ENCODE measurements at places on chromosomes 2 and 18. TPM values are rescaled to one million over a fixed set of nuclear protein-coding genes. Genes with fewer than 3 reads are reported as not detected.

The GORASP2 gene
- total RNA-seq, result 54.0 TPM

GRCh38 chr2:143697744-143698143 lies 568.5 kb downstream of the ARHGAP15 start:
- no peak overlapping the region for H3K4me3 ChIP-seq
- no peaks in the 10 kb centered on the region for H3K27me3 ChIP-seq

DNA sequence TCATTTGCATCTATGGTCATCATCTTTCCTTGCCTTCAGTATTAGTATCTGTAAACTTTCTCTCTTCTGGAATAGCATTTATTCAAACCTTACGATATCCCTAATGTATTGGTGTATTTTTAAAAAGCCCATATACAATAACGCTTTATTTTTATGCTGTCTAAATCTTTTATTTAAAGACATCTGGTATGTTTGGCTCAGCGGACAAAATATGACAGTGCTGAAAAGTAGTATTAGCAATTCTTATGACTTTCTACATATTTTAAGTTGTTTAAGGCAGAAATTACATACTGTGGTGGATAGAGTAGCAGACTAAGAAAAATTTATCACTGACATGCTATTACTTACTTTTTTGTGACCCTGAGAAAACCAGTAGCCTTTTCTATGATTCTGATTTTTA lies 41.8 kb upstream of the SLC4A10 start:
- no peak for DNase-seq
- no peak overlapping the region for H3K27ac ChIP-seq
- no peak overlapping the region for H3K4me3 ChIP-seq

- DNase-seq, result no peak
- H3K4me3 ChIP-seq, result no peak overlapping the region
- H3K27ac ChIP-seq, result no peak overlapping the region
- H3K27me3 ChIP-seq, result no peaks in the 10 kb centered on the region
- no peaks in the 10 kb centered on the region for H3K4me1 ChIP-seq
Measured at GRCh38 chr2:149743842-149744448, 156.4 kb upstream of the MMADHC start.

The CKAP2L gene
- total RNA-seq, result 0.91 TPM

DNA sequence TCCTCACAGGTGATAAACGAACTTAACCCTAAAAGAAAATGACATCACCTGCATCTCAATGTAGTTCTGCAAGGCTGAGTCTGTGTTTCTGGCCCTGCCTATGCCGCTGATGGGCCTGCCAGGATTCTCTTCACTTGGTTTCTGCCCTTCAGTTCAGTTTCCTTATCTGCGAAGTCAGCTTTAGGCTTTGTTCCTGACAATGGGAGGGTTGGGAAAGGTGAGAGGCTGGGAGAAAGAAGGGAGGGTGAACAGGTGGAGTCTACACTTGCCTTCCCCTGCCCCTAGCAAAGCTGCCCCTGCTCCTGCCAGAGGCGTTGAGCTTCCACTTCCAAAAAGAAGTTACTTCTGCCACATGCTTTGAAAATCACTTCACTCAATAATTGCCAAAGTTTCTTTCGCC lies 124.0 kb upstream of the APCDD1 start:
- H3K4me3 ChIP-seq, result no peak overlapping the region
- no peak overlapping the region for H3K27ac ChIP-seq
- H3K27me3 ChIP-seq, result no peaks in the 10 kb centered on the region
- no peak for DNase-seq

- H3K27me3 ChIP-seq, result no peaks in the 10 kb centered on the region
- H3K4me1 ChIP-seq, result peaks cover 15% of the 10 kb centered on the region
- DNase-seq, result no peak
- no peak overlapping the region for H3K27ac ChIP-seq
Measured at GRCh38 chr2:7432436-7432835, 515.2 kb downstream of the RNF144A start.

The CYP26B1 gene
- 1.2 TPM for total RNA-seq

- H3K4me3 ChIP-seq, result peak within 1 kb of the TSS; percentile 82
- peaks cover 19% of the 10 kb centered on the region for H3K4me1 ChIP-seq
- no peaks in the 10 kb centered on the region for H3K27me3 ChIP-seq
- DNase-seq, result peak; percentile 68
Measured at GRCh38 chr18:6414723-6415417, at the start of gene L3MBTL4. Gene L3MBTL4, minus strand, starts transcription at chr18:6414911. Its CDS starts 103,286 bp downstream, at chr18:6311625.

The DOK1 gene
- 14.1 TPM for total RNA-seq

GRCh38 chr2:122261911-122262310 lies 506.5 kb downstream of the TSN start:
- H3K27me3 ChIP-seq, result no peaks in the 10 kb centered on the region
- H3K4me1 ChIP-seq, result no peaks in the 10 kb centered on the region
- no peak overlapping the region for H3K4me3 ChIP-seq
- no peak overlapping the region for H3K27ac ChIP-seq
- H3K36me3 ChIP-seq, result no peaks in the 10 kb centered on the region

- no peak for DNase-seq
- no peak overlapping the region for H3K4me3 ChIP-seq
- no peaks in the 10 kb centered on the region for H3K4me1 ChIP-seq
- H3K36me3 ChIP-seq, result no peaks in the 10 kb centered on the region
- no peak overlapping the region for H3K27ac ChIP-seq
- no peaks in the 10 kb centered on the region for H3K27me3 ChIP-seq
Measured at GRCh38 chr2:48433682-48434081, 96.3 kb upstream of the STON1 start.

DNA sequence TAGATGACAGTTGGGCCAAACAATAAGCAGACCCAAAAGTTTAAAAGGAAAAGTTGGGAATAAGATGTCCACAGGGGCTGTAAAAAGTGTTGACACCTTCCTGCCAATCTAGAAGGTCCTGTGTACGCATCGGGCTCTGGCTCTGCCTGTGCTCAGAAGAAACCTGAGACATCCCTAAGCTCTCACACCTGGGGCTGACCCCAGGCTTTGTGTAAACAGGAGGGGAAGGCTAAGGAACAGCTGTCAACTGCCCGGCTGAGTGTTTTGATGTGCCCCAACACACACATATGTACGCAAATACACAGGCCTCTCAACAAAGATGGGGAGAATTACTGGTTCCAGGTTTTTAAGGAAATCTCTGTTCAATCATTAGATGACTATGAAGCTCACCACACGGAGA lies 59.5 kb downstream of the TMEM131 start:
- H3K4me3 ChIP-seq, result no peak overlapping the region
- H3K27me3 ChIP-seq, result no peaks in the 10 kb centered on the region

DNA sequence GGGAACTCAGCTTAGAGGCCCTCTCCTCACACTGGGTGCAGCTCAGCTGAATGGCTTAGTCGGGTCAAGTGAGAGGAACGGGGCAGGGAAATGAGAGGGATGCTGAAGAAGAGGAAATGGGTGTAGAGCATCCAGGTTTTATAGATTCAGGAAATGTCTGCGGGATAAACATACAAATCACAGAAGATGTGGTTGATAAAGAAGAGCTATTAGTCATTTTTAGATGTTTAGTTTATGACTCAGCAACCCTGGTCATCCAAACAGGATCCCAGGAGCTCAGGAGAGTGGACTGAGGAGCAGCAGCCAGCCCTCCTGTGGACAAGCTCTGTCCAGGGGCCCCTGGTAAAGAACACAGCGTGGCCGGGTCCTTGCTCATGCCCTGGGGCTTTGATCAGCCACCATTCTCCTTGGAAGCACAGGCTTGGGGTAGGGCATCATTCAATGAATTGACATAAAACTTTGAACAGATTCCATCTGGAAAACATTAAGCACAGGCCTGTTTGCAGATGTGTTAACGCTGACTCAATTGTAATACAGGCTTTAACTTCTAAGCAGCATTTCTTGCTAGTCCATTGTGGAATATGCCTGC lies 83.0 kb downstream of the NPAS2 start:
- no peak overlapping the region for H3K27ac ChIP-seq
- peaks cover 26% of the 10 kb centered on the region for H3K4me1 ChIP-seq

The IL37 gene
- not detected for total RNA-seq

The FBXO36 gene
- 2.5 TPM for total RNA-seq

The OBSL1 gene
- 117 TPM for total RNA-seq

DNA sequence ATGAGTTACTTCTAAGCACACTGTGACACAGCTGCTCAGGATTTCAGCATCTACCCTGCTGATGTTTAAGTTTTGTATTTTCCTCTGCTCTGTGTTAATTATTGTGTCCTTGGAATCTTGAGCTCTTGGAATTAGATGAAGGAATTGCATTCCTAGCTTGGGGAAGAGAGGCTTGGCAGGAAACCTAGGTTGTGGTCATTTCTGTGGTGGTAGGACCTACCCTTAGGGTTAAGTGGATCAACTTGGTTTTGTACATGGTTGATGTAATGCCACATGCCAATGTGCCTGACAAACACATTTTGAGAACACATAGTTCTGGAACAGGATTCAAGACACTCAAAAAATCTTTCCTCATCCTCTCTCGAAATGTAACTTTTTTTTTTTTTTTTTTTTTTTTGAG lies 264.5 kb upstream of the MEX3C start:
- no peak overlapping the region for H3K27ac ChIP-seq
- DNase-seq, result no peak
- no peaks in the 10 kb centered on the region for H3K27me3 ChIP-seq
- no peak overlapping the region for H3K4me3 ChIP-seq

The TMEFF2 gene
- 0.58 TPM for total RNA-seq

DNA sequence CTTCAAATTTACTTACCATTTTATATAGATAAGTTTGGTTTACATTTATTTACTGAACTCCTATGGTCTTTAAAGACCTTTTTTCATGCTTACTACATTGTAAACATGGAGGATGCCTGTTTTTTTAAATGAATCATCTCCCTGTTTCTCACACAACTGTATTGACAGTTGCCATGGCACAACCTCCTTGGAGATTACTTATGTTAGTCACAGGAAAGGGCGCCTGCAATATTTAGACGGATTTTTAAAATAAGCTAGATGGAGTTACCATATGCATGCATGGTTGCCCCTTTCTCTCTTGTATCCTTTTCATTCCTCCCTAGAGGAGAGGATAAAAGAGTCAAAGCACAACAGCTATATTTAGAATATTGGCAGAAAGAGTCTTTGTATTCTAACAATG lies 34.8 kb upstream of the CCDC102B start:
- H3K27me3 ChIP-seq, result no peaks in the 10 kb centered on the region
- H3K4me1 ChIP-seq, result no peaks in the 10 kb centered on the region
- DNase-seq, result no peak
- H3K36me3 ChIP-seq, result no peaks in the 10 kb centered on the region

- no peaks in the 10 kb centered on the region for H3K36me3 ChIP-seq
- no peak for DNase-seq
- peaks cover 47% of the 10 kb centered on the region for H3K4me1 ChIP-seq
- peak within 1 kb of the TSS; percentile 88 for H3K4me3 ChIP-seq
- no peaks in the 10 kb centered on the region for H3K27me3 ChIP-seq
Measured at GRCh38 chr2:190407662-190408537, at the start of gene MFSD6. Gene MFSD6, plus strand, starts transcription at chr2:190408355. Its CDS starts 27,675 bp downstream, at chr2:190436030.

The LIPG gene
- not detected for total RNA-seq

GRCh38 chr2:119821266-119821665 lies 61.5 kb downstream of the PTPN4 start:
- no peaks in the 10 kb centered on the region for H3K36me3 ChIP-seq
- no peaks in the 10 kb centered on the region for H3K27me3 ChIP-seq
- H3K27ac ChIP-seq, result no peak overlapping the region
- DNase-seq, result no peak

GRCh38 chr2:240735476-240735875 lies 43.8 kb downstream of the AQP12A start:
- no peak overlapping the region for H3K4me3 ChIP-seq
- DNase-seq, result no peak
- no peaks in the 10 kb centered on the region for H3K4me1 ChIP-seq
- no peak overlapping the region for H3K27ac ChIP-seq
- H3K27me3 ChIP-seq, result no peaks in the 10 kb centered on the region
- H3K36me3 ChIP-seq, result no peaks in the 10 kb centered on the region

- DNase-seq, result no peak
- H3K27ac ChIP-seq, result no peak overlapping the region
- H3K4me3 ChIP-seq, result no peak overlapping the region
- H3K27me3 ChIP-seq, result no peaks in the 10 kb centered on the region
- no peaks in the 10 kb centered on the region for H3K4me1 ChIP-seq
Measured at GRCh38 chr2:211477537-211478275, 921.3 kb downstream of the CPS1 start.

- H3K4me3 ChIP-seq, result no peak overlapping the region
- H3K4me1 ChIP-seq, result no peaks in the 10 kb centered on the region
- DNase-seq, result no peak
- no peak overlapping the region for H3K27ac ChIP-seq
- no peaks in the 10 kb centered on the region for H3K36me3 ChIP-seq
- H3K27me3 ChIP-seq, result no peaks in the 10 kb centered on the region
Measured at GRCh38 chr2:180753809-180754761, 226.3 kb upstream of the UBE2E3 start.

- no peak for DNase-seq
- H3K27ac ChIP-seq, result peak overlapping the region; percentile 66
- no peaks in the 10 kb centered on the region for H3K27me3 ChIP-seq
- H3K4me1 ChIP-seq, result peaks cover 17% of the 10 kb centered on the region
- H3K36me3 ChIP-seq, result no peaks in the 10 kb centered on the region
Measured at GRCh38 chr2:44267796-44268648, 7.3 kb upstream of the SLC3A1 start.

DNA sequence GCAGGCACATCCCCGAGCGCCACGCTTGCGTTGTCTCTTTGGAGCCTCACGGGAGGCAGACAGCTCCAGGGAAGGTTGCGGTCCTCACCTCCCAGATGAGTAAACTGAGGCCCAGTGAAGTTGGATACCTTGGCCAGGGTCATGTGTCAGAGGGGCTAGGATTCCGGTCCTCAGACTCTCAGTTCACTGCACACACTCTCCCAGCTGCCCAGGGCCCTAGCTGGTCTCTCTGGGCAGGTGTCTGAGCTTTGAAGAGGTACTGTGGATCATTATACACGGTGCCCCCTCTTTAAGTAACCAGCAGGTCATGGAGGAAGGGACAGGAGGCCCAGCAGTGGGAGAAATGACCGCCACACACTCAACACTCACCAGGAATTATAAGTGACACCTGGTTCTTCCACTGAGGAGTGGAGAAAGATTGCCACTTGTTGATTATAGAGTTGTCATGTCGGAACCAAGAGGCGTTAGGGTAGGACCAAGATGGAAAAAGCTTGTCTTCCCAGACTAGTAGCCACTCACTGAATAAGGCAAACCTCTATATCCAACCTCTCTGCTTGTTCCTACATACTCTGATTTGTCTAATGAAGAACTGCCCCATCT lies 588 bp downstream of the TMEM214 start:
- peaks cover 36% of the 10 kb centered on the region for H3K4me1 ChIP-seq
- DNase-seq, result no peak
- H3K36me3 ChIP-seq, result peaks cover 34% of the 10 kb centered on the region
- peak overlapping the region; percentile 83 for H3K27ac ChIP-seq
- peak overlapping the region; percentile 89 for H3K4me3 ChIP-seq
- no peaks in the 10 kb centered on the region for H3K27me3 ChIP-seq

GRCh38 chr2:46167924-46168323 lies 129.3 kb upstream of the EPAS1 start:
- no peaks in the 10 kb centered on the region for H3K27me3 ChIP-seq
- H3K36me3 ChIP-seq, result no peaks in the 10 kb centered on the region
- H3K4me1 ChIP-seq, result peaks cover 39% of the 10 kb centered on the region
- no peak for DNase-seq
- H3K27ac ChIP-seq, result no peak overlapping the region

GRCh38 chr2:159475793-159476192 lies 140.6 kb downstream of the BAZ2B start:
- peaks cover 37% of the 10 kb centered on the region for H3K36me3 ChIP-seq
- no peaks in the 10 kb centered on the region for H3K27me3 ChIP-seq
- H3K4me3 ChIP-seq, result no peak overlapping the region
- H3K27ac ChIP-seq, result no peak overlapping the region
- no peak for DNase-seq

GRCh38 chr2:150413366-150413765 lies 74.1 kb downstream of the RND3 start:
- peaks cover 5% of the 10 kb centered on the region for H3K4me1 ChIP-seq
- no peak overlapping the region for H3K27ac ChIP-seq
- H3K4me3 ChIP-seq, result no peak overlapping the region

Measured in esophagus muscularis mucosa (tissue), 4 donors.